Cardiac septum (tissue), 1 donor: ENCODE measurements at places on chromosomes 2 and 18. TPM values are rescaled to one million over a fixed set of nuclear protein-coding genes. Genes with fewer than 3 reads are reported as not detected.
A peak's percentile ranks its signal among the peaks of the same experiment; 100 is the strongest.

GRCh38 chr2:14148216-14148615 is 484.3 kb upstream of the LRATD1 start:
- DNase-seq, result no peak

DNA sequence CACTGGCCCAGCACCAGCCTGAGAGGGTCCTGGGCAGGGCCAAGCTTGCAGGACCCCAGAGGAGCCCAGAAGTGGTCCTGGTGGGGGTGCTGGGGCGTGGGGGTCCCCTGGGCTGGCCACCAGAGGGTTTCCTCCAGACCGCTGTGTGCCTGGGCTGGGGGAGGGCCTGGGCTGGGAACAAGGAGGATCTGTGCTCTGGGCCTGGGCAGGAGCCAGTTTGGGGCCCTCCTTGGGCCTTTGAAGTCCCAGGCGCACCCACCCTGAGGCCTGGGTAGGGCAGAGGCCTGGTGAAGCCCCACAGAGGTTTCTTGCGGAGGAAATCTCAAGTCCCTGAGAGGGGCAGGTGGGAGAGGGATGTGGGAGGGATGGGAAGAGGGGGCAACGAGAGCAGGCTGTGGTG is 63.4 kb upstream of the GPC1 start:
- DNase-seq, result no peak

GRCh38 chr2:103739186-103739585 is 977.4 kb downstream of the TMEM182 start:
- DNase-seq, result no peak

DNA sequence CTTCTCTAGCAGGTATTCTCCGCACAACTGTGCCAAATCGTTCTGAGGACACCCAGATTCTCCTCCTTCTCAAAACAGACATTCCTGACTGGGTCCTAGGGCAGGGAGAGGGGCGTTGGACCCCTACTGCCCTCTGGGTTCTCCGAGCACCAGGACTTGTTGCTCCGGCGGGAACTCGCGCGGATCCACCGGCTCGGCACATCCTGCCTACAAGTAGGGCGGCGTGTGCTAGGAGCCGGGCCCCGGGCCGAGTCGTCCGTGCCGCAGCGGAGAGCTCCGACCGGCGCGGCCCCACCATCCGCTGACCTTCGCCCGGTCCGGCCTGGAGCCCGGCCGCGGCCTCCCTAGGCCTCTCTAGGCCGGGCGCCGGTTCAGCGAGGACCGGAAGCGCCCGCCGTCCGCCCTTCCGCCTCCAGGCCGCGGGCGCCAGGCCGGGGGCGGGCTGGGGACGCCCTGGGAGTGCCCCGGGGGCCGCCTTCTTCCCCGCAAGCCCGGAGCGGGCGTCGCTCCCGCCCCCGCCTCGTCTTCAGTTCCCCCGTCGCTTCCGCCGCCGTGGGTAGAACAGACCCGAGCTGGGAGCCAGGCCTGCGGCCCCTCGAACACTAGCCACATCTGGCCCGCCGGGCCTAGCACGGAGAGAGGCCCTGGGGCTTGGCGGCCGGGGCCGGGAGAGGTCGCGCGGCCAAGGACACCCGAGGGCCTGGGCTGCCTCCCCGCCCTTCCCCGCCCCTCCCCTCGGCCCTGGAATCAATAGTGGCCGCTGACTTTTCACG is 7.6 kb upstream of the ONECUT2 start:
- DNase-seq, result peak; percentile 59

DNA sequence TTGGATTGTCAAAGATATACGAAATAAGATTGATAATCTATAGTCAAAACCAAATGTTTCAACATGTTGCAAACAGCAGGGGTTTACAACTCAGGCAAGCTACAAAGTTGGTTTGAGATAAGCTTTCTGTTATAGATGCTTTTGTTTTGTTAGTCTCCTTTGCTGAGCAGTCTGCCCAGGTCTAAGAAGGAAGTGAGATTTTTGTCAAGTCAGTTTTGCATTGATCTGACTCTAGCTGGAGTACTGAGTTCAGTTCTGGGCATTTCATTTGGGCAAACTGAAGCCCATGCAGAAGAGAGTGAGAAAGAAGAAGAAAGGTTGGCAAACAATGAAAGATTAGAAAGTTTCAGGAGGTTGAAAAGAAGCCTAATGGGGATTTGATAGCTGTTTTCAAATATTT is 983.0 kb upstream of the SLC39A10 start:
- no peak for DNase-seq

DNA sequence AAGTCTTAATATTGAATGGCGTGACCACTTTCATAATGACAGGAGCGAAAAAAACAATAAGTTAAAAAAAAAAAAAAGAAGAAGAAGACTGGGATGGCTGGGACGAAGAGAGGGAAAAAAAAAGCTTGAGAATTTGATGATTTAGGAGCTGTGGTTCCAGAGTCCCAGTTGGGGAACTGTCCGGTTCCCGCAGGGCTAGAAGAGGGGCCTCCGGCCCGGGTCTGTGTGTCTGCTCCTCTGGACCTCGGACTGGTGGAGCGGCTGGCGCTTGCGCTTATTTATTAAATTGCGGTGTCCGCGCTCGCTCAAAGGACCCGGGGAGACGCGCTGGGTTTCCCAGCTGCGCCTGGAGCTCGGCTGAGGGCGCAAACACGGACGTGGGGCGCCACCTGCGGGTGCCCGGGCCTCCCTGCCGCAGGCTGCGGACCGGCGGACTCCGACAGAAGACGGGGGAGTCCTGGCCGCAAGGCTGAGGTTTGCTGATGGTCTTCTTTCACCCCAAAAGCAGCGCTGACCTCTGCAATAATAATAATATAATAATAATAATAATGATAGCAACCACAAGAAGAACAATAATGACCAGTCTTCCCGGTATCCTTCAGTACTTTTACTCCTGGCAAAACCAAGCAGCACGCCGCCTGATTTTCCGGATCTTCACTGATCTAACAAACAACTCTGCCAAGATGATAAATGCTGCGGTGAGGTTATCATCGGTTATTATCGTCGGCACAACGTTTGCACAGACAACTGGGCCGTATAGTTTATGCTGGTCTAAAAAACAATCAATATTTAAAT is at the start of gene CBLN2:
TSS of gene CBLN2 (minus strand) at position 251 of the 795 bp plus-strand sequence. CDS start 2,182 bp downstream, outside the sequence.
- no peak for DNase-seq

GRCh38 chr18:47748847-47749599 is 181.4 kb downstream of the SMAD2 start:
- peak; percentile 88 for DNase-seq

DNA sequence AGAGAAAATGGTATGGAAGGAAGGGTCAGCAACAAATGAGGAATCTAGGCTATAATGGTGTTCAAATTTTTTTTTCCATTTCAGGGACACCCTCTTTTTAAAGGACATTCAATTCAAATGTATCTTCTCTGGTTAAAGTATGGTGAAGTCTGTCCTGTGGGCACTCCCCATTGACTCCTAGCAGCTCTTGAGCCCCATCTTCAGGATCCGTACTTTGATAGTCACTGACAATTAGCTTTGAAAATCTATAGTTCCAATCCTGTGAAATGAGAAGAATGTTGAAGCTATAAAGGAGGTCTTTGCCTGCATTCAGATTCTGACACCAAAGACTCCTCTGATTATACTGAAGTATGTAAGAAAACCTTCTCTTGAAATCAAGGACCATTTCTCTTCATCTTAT is 43.3 kb downstream of the KCNH7 start:
- no peak for DNase-seq

DNA sequence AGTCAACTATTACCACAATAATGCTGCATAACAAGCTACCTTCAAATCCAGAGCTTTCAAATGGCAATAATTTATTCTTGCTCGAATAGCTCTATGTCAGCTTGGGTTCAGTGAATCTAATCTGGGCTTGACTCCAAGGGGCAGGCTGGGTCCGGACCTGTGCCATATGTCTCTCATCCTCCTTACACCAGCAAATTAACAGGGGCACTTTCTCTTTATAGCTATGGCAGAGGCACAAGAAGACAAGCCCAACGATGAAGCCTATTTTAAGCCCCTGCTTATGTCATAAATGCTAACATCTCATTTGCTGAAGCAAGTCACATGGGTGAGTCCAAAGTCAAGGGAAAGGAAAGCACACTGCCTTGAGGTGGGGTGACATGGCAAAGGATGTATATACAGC is 13.3 kb upstream of the ZNF521 start:
- no peak for DNase-seq

DNA sequence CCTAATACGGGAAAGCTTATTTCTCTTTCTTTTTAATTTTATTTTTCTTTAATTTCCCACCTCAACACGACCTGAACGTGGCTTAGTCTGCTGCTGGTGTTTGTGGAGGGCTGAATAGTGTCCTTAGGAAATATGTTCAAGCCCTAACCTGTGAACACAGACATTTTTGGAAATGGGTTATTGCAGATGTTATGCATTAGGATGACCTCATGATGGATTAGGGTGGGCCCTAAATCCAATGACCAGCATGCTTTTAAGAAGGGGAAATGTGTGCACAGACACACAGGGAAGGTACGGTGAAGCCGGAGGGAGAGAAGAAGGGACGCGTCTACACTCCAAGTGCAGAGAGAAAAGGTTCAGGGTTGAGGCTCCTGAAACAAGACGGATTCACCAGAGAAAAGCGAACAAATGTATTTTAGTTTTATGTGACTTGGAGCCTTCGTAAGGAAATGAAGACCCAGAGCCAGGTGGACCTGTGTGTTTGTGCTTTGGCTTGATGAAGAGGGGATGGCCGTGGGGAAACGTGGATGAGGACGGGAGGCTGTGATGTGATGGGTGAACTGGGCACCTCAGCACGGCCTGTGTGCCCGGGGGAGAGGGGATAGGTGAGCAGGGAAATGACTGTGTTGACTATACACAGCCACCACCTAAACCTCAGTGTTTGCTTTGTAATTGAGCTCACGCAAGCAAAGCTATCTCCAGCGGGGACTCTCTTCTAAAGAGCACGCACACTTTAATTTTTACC is 37.5 kb downstream of the RTP5 start:
- no peak for DNase-seq

GRCh38 chr18:79544386-79544963 is 135.1 kb upstream of the CTDP1 start:
- DNase-seq, result no peak

- no peak for DNase-seq
Measured at GRCh38 chr2:80489717-80490116, 185.2 kb upstream of the LRRTM1 start.

GRCh38 chr2:19409046-19409445 is 50.6 kb upstream of the OSR1 start:
- no peak for DNase-seq

DNA sequence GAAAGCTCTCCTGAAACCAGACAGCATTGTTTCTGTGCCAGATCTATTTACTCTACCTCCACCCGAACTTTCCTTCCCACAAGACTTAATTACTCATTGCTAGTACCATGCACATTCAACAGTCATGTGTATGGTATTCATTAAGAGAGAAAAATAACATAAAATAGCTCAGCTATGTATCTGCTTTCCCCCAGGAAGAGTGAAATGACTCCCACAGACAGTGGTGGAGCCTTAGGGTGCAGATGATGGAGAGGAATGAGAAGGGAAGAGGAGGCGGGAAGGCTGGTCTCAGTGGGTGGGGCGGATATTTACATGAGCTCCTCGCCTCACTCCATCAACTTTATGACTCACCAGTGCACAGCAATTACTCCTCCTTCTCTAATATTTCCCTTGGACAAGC is 724.5 kb downstream of the EPHA4 start:
- DNase-seq, result no peak

DNA sequence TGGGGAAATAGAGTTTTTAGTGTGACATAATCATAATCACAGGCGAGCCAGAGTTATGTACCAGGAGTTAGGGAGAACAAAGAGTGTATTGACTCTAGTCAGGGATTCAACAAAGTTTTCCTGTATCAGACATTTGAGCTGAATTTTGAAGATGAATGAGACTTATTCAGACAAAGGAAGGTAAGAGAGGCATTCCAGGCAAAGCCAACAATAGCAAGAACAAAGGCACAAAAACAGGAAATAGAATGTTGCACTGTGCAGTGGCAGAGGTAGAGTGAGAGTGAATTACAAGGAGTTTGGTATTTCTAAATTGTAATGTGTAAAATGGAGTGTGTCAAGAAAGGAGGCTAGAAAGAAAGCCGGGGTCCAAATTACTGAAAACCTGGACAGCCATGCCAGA is 156.2 kb downstream of the CCDC148 start:
- no peak for DNase-seq

GRCh38 chr2:198040835-198041234 is 236.4 kb downstream of the PLCL1 start:
- no peak for DNase-seq

Gene TFPI
- 22.3 TPM for total RNA-seq

Gene ANKRD23
- total RNA-seq, result 10.6 TPM

Gene NMS
- not detected for total RNA-seq

Gene ICOS
- total RNA-seq, result not detected

Gene ATP8B1
- total RNA-seq, result 9.3 TPM

Gene STAT4
- 37.8 TPM for total RNA-seq

Gene COL6A3
- total RNA-seq, result 89.5 TPM

Gene CFAP221
- 1.2 TPM for total RNA-seq

Gene ZSWIM2
- total RNA-seq, result not detected

Gene BOLA3
- total RNA-seq, result 69.5 TPM

Gene IL1R1
- 27.7 TPM for total RNA-seq
